ENCODE measurements at places on chromosomes 7 and 10. TPM values are rescaled to one million over a fixed set of nuclear protein-coding genes. Genes with fewer than 3 reads are reported as not detected.

GRCh38 chr7:131836733-131837132 is 280.3 kb upstream of the PODXL start:
- no peak for DNase-seq

DNA sequence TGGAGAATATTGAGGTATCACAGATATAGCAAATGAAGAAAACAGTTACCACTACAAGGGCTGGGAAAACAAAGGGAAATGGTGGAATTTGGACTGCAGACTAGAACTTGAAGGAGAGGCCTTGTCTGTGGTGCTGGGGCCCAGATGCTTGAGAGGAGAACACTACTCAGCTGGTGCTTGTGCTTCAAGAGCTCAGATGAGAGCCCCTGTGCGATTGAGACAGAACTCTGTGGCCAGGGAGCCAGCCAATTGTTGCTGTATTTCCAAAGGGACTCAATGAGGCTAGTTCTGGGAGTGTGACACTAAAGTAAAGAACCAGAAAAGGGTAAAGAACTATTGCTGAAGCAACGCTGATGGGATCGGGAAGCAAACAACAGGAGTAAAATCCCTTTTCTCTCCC is 406.5 kb upstream of the SEMA3D start:
- no peak for DNase-seq

GRCh38 chr10:109957092-109957797 is 33.9 kb upstream of the XPNPEP1 start:
- no peak for DNase-seq

DNA sequence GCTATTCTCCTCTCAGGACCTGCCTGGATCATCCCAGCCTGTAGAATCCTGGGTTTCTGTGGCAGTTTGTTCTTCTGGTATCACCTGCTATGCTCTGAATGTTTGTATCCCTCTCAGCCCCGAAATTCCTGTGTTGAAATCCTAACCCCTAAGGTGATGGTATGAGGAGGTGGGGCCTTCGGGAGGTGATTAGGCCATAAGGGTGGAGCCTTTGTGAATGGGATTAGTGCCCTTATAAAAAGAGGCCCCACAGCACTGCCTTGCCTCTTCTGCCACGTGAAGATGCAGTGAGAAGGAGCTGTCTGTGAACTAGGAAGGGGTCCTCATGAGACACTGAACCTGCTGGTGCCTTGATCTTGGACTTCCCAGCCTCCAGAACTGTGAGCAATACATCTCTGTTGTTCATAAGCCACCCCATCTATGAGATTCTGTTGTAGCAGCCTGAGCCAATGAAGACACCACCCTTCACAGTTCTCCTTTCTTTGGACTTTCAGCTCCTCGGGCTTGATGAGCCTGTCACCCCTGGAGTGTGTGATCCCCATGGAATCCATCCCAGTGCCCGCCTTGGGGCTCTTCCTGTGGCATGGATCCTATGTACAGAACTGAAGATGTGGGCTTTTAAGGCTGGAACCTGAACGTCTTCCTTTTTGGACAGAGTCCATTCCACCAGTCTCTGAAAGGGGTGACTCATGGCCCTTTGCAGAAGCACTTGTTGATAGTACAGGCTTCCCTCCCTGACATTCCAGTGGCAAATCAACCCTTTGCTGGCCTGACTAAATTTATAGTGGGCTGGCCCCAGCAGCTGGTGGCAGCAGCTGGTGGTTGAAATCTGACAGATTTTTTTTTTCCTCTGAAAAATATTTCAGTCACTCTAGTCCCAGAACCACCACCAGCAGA is 138.0 kb downstream of the TACC2 start:
- DNase-seq, result no peak

DNA sequence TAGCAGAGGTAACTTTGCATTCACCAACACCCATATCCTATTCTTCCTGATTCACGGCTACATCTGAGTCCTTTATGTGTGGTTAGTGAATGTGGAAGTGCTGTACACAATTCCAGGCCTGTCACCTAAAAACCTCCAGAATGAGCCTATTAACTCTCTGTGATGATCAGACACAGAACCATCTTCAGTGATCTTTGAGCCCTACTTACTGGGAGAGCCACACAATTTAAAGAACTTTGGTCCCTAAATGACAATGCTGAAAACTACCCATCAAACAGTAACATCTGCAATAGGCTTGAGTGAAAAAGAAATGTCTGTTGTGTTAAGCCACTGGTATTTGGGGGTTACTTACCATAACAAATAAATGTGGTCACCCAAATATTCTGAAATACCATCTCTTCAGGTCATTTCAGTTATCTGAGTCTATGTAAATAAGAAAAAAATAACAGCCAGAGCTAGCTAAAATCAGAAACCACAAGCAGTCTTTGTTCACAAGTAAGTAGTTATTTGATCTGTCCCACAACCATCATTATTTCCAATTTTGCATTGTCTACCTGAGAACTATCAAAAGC is 145.7 kb downstream of the HGF start:
- no peak for DNase-seq

GRCh38 chr7:101516851-101517250 is 112.2 kb downstream of the MYL10 start:
- no peak for DNase-seq

DNA sequence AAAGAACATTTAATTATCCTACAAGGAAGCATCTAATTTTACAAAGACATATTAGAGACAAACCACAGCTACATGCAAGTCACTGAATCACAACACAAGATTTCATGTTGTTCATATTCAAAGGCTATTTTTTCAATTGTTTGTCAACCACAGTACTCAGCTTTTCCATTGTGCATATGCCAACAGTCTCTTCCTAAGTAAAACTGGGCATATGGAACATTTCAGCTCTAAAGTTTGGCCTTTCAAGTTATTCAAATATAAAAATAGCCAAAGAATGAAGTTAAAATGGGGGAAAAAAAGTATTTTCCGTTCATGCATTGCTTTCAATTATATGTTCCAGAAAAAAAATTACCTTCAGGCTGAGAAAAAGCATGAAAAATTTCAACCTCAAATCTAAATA is 537.9 kb downstream of the PLXDC2 start:
- DNase-seq, result no peak

DNA sequence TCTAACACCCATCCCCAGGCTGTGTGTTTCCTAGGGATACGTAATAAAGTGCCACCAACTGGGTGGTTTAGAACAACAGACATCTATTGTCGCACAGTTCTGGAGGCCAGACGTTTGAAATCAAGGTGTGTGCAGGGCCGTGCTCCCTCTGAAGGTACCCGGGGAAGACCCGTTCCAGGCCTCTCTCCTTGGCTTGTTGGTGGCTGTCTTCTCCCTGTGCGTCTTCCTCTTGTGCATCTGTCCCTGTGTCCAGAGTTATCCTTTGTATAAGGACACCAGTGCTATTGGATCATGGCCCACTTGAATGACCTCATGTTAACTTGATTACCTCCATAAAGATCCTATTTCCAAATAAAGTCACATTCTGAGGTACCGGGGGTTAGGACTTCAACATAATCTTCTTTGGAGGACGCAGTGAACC is 15.6 kb downstream of the GRK5 start:
- DNase-seq, result no peak

The ING3 gene
- 26.9 TPM for total RNA-seq

The TAS2R5 gene
- 1.5 TPM for total RNA-seq

The C10orf62 gene
- total RNA-seq, result not detected

The LRRC18 gene
- not detected for total RNA-seq

The PDGFA gene
- 1.0 TPM for total RNA-seq

Measured in neural crest cell (in vitro differentiated cells).